ENCODE measurements at places on chromosomes 2 and 18. TPM values are rescaled to one million over a fixed set of nuclear protein-coding genes. Genes with fewer than 3 reads are reported as not detected.

DNA sequence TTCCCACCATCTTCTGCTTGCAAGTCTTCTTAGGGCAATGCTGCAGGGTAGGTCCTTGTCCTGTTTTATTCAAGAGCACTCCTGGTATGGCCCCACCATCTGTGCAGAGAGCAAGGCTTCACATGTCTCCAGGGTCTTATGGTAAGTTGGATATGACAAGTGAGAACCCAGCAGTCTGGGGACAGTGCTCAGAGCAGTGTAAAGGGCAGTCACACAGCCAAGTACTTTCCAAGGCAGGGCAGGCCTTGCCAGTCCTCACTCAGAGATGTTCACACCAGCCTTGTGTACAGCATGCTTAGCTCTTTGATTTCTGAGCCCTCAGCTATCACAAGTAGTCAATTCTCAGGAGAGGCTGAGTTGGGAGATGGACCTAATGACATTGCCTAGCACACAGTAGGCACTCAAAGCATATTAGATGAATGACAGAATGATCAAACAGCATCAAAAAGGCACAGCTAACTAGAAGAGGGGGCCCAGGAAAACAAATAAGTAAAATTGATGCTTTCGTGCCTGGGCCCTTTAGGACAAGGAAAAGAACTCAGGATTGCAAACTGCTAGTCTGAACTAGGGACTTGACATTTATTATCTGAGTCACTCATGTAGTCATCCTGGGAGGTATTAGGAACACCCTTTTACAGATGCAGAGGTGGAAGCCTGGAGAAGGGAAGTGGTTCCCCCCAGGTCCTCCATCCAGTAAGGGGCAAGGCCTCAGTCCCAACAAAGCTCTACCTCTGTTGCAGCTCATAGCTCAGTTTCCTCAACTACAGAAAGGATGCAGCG is 86.7 kb upstream of the CTAGE1 start:
- no peak for DNase-seq

- DNase-seq, result no peak
Observed at GRCh38 chr2:147490401-147491261, 354.2 kb upstream of the ACVR2A start.

DNA sequence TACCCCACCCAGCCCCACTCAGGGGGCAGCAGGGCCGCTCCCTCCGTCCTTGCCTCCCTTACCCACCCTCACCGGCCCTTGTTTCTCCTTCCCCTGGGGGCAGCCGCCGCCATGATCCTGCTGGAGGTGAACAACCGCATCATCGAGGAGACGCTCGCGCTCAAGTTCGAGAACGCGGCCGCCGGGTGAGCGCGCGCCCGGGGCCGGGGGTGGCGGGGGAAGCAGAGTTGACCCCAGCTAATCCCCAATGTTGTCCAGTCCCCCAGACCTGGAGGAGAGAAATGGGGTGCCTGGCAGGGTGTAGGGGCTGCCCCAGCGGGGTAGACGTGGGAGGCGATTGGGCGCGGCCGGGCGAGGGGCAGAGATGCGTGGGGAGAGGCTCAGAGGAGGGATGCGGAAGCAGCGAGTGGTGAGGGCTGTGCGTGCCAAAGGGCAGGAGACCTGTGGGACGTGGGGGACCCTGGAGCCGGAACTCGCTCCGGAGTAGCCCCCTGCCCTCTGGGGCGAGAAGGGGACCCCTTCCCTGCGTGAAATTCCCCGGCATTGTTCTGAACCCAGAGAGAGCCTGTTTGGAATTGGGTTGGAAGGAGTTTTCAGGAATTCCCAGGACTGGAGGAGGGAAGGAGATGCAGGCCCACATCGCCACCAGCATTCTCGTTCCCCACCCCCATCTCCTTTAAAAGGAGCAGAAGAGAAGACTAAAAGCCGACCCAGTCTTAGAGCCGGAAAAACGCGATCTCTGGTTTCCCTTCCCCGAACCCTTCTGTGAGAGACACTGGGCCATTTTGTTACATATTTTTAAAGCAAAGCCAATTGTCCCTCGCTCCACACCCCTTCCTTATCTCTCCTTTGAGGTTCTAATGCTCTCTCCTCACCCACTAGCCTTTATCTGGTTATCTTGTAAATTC is 625 bp downstream of the ARPC2 start:
- DNase-seq, result peak; percentile 60

GRCh38 chr2:45285771-45286390 is 276.6 kb upstream of the SIX2 start:
- no peak for DNase-seq

GRCh38 chr2:157761520-157761919 is 114.6 kb downstream of the ACVR1 start:
- DNase-seq, result no peak

GRCh38 chr2:44084850-44085249 is 83.8 kb upstream of the PPM1B start:
- DNase-seq, result no peak

- no peak for DNase-seq
Observed at GRCh38 chr18:76252880-76253279, 242.2 kb downstream of the ZNF516 start.

Gene CCDC68
- total RNA-seq, result not detected
